ENCODE measurements at places on chromosomes 6 and 20. TPM values are rescaled to one million over a fixed set of nuclear protein-coding genes. Genes with fewer than 3 reads are reported as not detected.

Gene BPIFB2
- not detected for total RNA-seq

Gene OR2J3
- total RNA-seq: 0.35 TPM

Gene METTL24
- not detected for total RNA-seq

Gene TSHZ2
- 0.49 TPM for total RNA-seq

Gene NOX3
- not detected for total RNA-seq

Gene FABP7
- 6.6 TPM for total RNA-seq

Gene TPMT
- total RNA-seq: 17.5 TPM

Gene ZNF133
- total RNA-seq: 14.4 TPM

DNA sequence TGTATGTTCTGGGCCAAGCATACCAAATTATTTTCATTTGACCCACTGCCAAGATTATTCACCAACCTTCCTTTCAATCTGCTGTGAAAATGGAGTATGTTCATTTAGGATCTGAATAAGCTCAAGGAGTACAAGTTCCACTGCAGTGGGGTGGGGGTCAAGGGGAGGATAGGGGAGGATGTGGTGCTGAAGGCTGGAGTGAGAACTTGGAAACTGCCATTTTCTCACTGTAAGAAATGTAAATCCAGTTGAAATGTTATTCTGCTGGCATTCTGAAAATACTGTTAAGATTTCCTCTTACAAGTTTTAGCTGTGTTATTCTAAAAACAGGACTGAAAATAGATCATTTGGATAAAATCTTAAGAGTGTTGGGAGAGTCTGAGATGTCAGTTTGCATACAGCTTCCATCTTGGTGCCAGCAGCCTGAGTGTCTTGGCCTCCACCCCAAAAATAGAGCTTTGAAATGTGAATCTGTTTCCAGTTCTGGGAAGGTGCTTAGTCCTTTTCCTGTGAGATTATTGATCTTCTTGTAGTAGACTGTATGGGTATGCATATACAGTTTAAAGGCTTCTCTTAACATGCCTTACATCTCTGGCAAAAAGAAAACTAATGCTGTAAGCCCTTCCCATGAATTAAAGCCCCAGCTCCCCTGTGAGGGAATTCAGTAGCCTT lies 84.3 kb downstream of the CTNNBL1 start:
- no peak for DNase-seq

GRCh38 chr20:8132484-8133309 lies 631 bp downstream of the PLCB1 start:
- DNase-seq: peak; percentile 51

DNA sequence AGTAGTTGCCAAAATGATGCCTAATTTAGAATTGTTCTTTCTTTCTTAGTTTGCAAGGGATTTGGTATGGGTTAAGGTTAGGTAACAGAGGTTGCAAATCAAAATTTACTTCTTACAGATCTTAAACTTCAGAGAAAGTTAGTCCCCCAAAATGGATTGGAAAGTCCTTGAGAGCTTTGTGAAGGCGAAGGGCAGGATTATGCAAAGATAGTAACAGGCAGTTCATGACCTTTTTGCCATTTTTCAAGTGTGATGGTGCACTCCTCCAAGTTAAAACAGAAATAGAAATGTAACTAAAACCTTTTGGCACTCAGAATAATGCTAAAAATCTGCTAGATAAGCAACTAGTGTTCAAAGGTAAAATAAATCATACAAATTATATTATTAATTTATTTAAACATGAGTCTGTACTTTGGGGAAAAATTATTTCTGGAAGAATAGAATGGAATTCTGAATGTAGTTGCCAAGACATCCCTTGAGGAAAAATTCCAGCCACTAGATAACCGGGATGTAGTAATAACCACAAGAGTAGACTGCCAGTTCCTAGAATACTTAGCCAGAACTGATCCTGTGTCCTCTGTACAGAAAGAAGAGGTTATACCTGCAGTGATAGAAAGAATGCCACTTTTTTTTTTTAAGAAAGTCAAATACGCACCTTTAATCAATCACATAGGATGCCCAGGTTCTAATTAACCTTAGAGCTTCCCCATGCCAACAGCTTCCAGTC lies 31.8 kb upstream of the DAAM2 start:
- DNase-seq: no peak

DNA sequence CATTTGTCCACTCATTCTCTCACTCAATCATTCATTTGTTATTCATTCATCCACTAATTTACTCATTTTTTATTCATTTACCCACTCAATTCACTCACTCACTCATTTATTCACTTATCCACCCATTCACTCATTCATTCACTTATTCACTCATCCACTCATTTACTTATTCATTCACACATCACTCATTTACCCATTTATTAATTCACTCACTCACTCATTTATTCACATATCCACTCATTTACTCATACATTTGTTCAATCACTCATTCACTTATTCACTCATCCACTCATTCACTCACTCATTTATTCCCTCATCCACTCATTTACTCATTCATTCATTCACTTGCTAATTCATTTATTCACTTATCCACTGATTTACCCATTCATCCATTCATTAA lies 129.1 kb downstream of the TTLL2 start:
- no peak for DNase-seq

- DNase-seq: no peak
These were observed 37.8 kb downstream of the CD109 start for GRCh38 chr6:73733791-73734190.

GRCh38 chr20:1557605-1558004 lies at the start of gene SIRPD:
TSS of gene SIRPD (minus strand) at chr20:1557705. CDS start at chr20:1557653, 52 bp downstream.
- no peak for DNase-seq

DNA sequence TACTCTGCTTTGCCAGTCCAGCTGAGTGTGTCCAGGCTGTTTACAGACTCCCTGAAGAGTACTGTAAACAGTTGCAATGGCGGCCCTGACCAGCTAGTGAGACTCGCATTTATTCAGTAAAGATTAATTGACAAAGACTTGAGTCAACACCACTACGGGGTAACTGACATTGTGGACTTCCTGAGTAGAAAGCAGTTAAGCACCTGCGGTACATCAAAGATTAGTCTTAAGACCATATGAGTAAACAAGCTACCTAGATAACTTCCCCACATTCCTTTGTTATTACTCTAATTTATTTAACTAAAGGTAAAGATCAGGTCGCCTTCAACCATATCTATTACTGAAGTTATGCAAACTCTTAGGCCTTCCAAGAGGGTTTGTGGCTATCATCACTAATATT lies 12.6 kb downstream of the VPS52 start:
- DNase-seq: no peak

GRCh38 chr20:46523696-46524328 lies 10.5 kb upstream of the ZNF334 start:
- peak; percentile 67 for DNase-seq

GRCh38 chr20:61314326-61315010 lies 62.4 kb downstream of the CDH4 start:
- DNase-seq: no peak

DNA sequence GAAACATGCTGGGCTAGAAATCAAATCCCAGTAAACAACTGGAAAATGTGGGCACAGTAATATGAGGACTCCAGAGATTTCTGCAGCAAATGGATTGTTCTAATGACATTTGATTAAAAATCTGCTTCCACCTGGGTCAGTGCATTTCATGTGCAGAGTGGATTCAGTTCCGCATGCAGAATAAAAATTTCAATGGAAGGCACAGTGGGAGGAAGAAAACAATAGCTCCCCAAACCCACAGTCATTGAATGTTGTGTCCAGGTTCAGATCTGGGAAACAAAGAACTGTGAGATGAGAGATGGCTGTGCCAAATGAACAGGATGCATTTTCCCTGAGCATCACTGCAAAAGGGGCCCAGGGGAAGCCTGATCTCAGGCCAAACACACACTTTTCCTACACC lies 403.1 kb downstream of the BTBD9 start:
- DNase-seq: no peak

- DNase-seq: no peak
These were observed 11.4 kb upstream of the ZBTB9 start for GRCh38 chr6:33443025-33443424.

- DNase-seq: no peak
These were observed 253.1 kb downstream of the ADGB start for GRCh38 chr6:146851837-146852236.

- no peak for DNase-seq
These were observed 65.3 kb upstream of the SNX9 start for GRCh38 chr6:157757430-157758403.

GRCh38 chr6:113178349-113178748 lies 678.8 kb upstream of the MARCKS start:
- DNase-seq: no peak

- no peak for DNase-seq
These were observed 299.8 kb upstream of the NOX3 start for GRCh38 chr6:155755452-155755851.

DNA sequence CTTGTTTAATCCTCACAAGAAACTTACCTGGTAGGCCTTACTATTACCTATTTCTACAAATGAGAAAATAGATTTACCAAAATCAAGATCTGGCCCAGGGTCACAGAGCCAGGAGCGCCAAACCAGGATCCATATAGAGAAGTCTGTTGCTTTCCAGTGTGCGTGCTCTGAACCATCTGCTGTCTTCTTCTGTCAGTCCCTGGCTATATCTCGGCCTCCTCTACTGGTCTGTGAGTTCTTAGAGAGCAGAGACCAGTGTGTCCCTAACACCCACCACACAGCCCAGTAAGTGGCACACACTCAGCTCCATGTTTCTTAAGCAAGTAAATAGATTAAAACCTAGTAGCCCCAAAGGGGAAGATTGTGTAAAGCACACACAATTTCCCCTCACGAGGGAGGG lies 18.9 kb upstream of the ENPP5 start:
- no peak for DNase-seq

- no peak for DNase-seq
These were observed 51.2 kb downstream of the ISM1 start for GRCh38 chr20:13271977-13272975.

DNA sequence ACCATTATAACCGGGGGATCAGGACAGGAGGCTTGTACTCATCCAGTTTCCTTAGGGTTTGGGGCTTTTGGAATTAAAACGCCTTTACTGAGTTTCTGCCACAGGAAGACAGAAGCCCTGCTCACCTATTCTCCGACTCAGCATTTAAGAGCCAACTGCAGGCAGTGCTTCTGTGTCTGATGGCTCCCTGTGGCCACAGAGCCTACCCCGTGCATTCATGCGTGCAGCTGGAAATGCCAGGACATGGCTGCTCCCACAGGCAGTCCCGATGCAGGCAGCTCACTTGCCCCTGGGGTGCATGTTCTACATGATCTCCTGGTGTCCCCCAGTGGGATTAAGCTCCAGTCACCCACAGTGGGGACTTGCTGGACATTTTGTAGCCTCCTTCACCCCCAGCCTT lies 22.2 kb downstream of the ZNF831 start:
- no peak for DNase-seq

GRCh38 chr20:45069261-45069660 lies 31.7 kb downstream of the KCNS1 start:
- no peak for DNase-seq

DNA sequence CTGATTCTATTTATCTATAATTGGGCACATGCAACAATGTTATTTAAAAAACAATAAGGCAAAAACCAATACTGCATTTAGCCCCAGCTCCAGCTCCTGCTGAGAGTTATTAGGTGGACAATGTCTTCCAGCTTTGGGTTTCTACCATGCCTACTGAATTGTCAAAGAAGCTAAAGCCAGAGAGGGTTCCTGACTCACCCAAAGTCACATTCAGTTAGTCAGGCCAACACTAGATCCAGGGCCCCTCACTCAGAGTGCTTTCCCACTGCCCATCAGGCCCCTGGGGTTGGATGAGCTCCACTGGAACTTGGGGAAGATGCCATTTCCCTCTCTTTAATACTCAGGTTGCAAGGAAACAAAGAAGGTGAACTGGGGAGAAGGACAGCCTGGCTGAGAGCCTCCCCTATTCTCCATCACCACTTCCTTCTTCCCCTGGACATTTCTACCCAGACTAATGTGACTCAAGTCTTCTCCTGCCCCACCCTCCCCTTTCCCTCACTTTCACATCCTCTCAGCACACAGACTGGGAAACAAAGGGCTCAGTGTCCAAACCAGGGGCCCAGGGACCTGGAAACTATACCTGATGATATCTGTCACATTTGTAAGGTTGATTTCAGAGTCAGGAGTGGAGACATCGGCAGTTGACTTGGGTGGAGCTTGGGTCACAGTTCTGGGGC lies 6.0 kb downstream of the TREM1 start:
- no peak for DNase-seq

DNA sequence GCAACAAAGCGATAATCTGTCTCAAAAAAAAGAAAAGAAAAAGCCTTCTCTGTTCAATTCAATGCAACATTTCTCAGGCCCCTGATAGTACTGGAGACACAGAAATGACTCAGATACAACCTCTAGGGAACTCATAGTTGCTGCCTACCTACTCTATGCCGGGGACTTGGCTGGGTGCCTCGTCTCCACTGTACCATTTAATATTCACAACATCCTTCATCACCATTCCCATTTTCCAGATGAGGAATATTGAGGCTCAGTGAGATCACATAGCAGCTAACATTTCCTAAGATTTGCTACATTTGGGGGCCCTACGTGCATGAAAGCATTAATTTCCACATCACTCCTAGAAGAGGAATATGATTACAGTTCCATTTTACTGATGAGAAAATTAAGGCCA lies 7.5 kb downstream of the NOL4L start:
- no peak for DNase-seq

DNA sequence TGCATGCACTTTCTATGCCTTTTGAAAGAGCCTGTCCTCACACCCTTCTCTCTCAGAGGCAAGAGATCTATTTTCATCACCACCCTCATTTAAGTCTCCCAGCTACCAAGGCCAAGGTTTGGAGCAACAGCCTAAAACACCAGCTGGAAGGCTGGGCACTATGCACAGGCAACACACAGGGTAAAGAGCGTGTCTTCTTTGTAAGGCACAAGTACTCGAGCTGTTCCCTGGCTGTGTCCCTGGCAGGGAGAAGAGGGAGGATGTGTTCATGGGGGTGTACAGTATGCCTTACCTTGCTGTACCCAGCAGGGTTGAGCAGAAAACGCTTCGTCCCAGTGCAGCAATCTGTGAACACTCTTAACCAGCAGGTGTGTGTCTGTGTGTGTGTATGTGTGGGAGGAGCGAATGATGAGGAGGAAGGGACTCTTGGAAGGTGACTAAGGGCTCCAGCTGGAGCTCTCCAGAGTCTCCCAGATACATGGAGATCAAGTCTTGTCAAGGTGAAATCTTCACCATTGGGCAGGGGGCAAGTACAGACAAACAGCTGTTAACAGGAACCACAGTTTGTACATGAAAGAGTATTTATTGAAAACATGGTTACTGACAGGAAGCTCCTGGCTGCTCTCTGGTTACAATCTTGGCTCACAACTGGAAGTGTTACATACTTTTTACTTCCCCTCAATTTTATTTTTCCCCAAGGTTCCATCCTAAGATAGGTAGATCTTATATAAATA lies 40.8 kb downstream of the ELMO2 start:
- DNase-seq: no peak

DNA sequence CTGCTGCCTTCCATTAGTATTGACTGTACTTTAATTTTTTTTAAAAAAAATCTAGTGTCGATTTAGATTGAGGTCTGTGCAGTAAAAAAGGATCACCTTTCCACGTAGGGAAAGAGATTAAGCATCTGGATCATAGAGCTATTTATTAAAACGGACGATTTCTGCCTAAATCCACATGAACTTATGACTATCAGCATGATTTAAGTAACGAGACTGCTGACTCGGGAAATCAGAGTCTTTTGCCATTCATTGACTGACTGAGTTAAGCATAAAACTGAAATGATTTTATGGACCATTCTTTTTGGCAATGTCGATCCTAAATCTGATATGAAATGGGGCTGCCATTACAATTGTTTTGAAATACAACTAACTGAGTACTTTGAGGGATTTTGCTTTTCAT lies 261.7 kb downstream of the SAMD5 start:
- no peak for DNase-seq

All from GM23338 (cell line).